ENCODE measurements at places on chromosomes 7 and 10. TPM values are rescaled to one million over a fixed set of nuclear protein-coding genes. Genes with fewer than 3 reads are reported as not detected.

TUBAL3 gene
- 1.7 TPM for total RNA-seq

GPR146 gene
- 3.0 TPM for total RNA-seq

CRYGN gene
- total RNA-seq: not detected

CDHR3 gene
- 2.0 TPM for total RNA-seq

PRSS37 gene
- not detected for total RNA-seq

KIAA1549 gene
- 10.1 TPM for total RNA-seq

HABP2 gene
- total RNA-seq: 28.8 TPM

RASA4B gene
- 0.85 TPM for total RNA-seq

ENKUR gene
- 1.4 TPM for total RNA-seq

GPR158 gene
- not detected for total RNA-seq

TDRD1 gene
- 8.1 TPM for total RNA-seq

Data from renal cortical epithelial cell (primary cell).